Activated CD4-positive, alpha-beta T cell treated with anti-CD3 and anti-CD28 coated beads, Interleukin-2, amount 10 ng/mL, durations not matched to agents 24 days and 14 days (primary cell): ENCODE measurements at places on chromosomes 13 and 19. TPM values are rescaled to one million over a fixed set of nuclear protein-coding genes. Genes with fewer than 3 reads are reported as not detected.
A peak's percentile ranks its signal among the peaks of the same experiment; 100 is the strongest.

GRCh38 chr19:6481541-6482342 is at the start of gene DENND1C:
Gene DENND1C, minus strand, starts transcription at chr19:6481787. Its CDS starts 92 bp downstream, at chr19:6481695.
- peaks cover 23% of the 10 kb centered on the region for H3K4me1 ChIP-seq
- H3K27ac ChIP-seq, result peak within 1 kb of the TSS; percentile 96
- no peaks in the 10 kb centered on the region for H3K27me3 ChIP-seq
- DNase-seq, result peak; percentile 91
- peak within 1 kb of the TSS; percentile 99 for H3K4me3 ChIP-seq

Gene RTBDN
- total RNA-seq, result not detected in 2 replicates

Gene AP1M2
- total RNA-seq, result not detected in 2 replicates

- H3K27ac ChIP-seq, result no peak overlapping the region
- peaks cover 49% of the 10 kb centered on the region for H3K36me3 ChIP-seq
- no peak overlapping the region for H3K4me3 ChIP-seq
- no peaks in the 10 kb centered on the region for H3K27me3 ChIP-seq
- DNase-seq, result peak; percentile 58
- peaks cover 2% of the 10 kb centered on the region for H3K4me1 ChIP-seq
Measured at GRCh38 chr19:10368101-10368803, 12.1 kb downstream of the TYK2 start.

GRCh38 chr13:102928941-102929675 is 83.3 kb downstream of the ERCC5 start:
- H3K4me1 ChIP-seq, result peaks cover 2% of the 10 kb centered on the region
- no peak overlapping the region for H3K27ac ChIP-seq
- no peaks in the 10 kb centered on the region for H3K27me3 ChIP-seq
- DNase-seq, result no peak
